ENCODE measurements at places on chromosomes 4 and X.

GRCh38 chr4:5940470-5941203, 47.8 kb upstream of the CRMP1 start:
- no peak for DNase-seq

- no peak for DNase-seq
These were observed 2.6 kb downstream of the COX18 start for GRCh38 chr4:73066928-73067327.

DNA sequence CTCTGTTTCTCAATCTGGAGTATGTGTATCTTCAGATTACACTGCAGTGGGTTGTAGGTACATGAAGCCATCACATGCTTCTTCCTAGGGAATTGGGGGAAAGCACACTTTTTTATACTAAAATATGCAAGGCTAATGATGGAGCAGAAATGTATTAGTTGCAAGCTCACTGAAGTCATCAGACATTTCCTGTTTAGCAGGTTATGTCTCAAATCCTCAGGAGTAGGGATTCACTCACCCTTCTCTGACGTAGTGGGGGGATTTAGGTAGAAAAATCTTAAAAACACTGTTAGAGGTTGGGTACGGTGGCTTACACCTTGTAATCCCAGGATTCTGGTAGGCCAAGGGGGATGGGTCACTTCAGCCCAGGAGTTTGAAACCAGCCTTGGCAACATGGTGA, 128.4 kb upstream of the GPC4 start:
- DNase-seq = no peak

DNA sequence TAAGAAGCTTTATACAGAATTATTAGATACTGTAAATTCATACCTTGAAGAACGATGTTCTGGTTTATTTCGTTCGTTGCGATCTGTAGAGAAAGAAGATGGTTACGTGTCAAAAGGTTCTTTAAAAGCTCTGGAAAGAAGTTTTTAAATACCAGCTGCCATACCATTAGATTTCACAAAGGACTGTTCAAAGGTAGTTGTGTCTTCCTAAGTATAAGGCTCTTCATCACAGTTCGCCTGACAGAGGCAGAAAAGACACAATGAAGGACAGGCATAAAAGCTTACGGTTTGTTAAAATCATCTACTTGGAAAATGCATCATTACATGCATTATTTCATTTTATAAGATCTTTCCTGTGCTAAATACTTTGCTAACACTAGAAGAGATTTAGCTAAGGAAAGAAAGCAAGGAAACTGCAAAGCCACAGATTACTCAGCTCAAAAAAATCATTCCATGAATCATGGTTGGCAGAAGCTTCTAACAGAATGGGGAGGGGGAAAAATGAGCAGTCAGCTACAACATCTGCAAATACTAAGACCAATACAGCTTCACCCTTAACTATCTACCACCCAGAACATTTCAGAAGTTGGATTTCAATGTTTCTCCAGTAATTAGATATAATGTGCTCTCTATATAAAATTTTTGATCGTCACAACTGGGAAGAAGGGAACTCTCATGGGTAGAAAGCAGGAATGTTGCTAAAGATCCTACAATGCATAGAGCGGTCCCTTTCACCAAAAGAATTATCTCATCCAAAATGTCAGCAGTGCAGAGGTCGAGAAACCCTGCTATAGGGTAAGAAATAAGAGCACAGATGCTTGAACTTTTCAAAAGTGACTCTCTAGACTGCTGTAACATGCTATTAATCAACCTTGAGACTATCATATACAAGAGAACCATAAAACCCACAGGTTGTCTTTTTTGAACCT, 50.7 kb upstream of the PRSS48 start:
- DNase-seq = peak; percentile 64

GRCh38 chrX:12419591-12419990, 281.3 kb downstream of the FRMPD4 start:
- no peak for DNase-seq

DNA sequence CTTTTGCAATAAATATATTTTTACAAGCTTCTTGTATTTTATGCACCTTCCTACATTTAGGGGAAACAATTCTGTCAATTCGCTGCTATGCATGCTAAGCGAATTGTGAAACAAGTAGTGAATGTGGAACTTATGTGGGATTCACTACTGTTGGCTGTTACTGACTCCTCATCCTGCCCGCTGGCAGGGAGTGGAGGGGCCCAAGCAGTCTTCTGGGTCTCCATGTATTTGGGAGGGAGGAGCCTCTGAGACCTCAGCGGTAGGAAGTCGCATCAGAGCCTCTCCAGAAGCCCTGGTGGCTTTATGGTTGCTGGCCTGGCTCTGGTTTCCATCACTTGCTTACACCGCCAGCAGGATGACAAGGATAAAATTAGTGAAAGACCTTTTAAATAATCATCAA, 3.7 kb upstream of the SETD7 start:
- DNase-seq = no peak

DNA sequence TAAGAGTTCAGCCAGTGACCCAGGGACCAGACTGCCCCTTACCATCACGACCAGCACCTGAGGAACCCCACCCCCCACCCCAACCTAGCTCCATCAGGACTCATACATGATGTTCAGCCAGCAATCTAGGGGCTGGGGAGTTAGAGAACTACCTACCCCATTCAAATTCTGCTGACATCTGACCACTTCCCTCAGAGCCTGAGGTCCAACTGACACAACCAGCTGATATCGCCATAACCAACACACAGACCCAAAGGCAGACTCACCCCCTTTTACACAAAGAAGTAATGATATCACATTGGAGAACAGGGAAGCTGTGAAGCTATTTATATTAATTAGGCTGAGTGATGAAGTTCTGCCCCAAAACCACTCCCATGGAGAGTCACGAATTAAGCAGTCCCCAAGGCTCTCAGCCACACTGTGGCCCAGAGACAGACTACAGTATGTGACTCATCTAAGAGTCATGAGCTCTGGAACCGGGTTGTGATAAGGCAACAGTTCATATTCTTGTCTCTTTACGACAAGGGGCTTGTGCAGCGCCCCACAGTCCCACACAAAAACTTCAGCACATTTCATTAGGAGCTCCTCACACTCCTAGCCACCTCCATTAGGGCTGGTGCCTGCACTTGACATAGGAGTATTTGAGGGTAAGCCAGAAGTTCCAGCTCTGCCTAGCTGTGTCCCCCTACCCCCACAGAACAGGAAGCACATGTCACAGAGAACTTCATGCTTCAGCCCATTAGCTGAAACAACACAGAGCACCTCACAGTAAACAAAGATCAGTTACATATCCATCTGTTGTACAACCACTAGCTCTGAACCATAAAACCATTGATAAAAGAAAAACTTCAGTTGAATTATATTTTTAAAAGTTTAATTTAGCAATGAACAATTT, 184.7 kb upstream of the ZCCHC13 start:
- peak; percentile 40 for DNase-seq

GRCh38 chr4:132276185-132276584, 872.9 kb upstream of the PCDH10 start:
- no peak for DNase-seq

DNA sequence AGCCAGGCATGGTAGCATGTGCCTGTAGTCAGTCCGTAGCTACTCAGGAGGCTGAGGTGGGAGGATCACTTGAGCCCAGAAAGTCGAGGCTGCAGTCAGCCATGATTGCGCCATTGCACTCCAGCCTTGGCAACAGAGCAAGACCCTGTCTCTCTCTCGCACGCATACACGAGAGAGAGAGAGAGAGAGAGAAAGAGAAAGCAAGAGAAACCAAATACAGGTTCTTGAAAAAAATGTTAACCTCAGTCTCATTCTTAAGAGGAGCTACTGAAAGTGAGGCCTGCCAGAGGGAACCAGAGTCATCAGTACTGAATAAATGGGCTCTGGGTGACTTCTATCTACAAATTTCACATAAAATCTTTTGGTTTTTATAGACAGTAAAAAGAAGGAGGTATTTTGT, 42.9 kb downstream of the KIAA0232 start:
- no peak for DNase-seq

GRCh38 chrX:66731398-66731797, 92.5 kb upstream of the EDA2R start:
- DNase-seq = peak; percentile 16

DNA sequence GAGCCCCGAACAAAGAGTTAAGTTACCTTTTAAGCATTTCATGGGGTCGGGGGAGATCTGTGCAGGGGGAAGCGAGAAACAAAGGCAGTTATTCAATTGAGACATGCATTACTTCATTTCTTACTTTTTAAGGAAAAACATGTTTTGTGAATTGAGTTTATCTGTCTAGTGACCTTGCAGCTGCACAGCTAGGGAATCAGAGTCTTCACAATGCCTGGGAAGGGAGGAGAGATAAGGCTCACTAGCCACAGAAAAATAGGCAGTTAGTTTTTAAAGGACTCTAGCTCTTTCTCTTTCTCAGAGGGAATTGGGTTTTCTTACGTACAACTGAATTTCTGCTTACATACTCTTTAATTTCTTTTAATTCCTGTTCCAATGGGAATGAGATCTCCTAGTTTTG, 26.2 kb upstream of the ZBTB33 start:
- no peak for DNase-seq

GRCh38 chr4:152559641-152560040, 23.7 kb upstream of the FBXW7 start:
- no peak for DNase-seq

- no peak for DNase-seq
These were observed at the start of gene IL9R for GRCh38 chrX:155997436-155997835. IL9R (plus strand) TSS chrX:155997696; CDS start chrX:155997760, 64 bp downstream.

GRCh38 chr4:81164126-81164525, 50.9 kb downstream of the PRKG2 start:
- no peak for DNase-seq

GRCh38 chr4:53619431-53619830, 28.1 kb upstream of the LNX1 start:
- DNase-seq = no peak

GRCh38 chr4:20297783-20298182, 46.1 kb downstream of the SLIT2 start:
- DNase-seq = no peak

- DNase-seq = no peak
These were observed 77.2 kb downstream of the DDIT4L start for GRCh38 chr4:100113096-100113495.

- DNase-seq = no peak
These were observed 206.0 kb upstream of the ARHGAP24 start for GRCh38 chr4:85268961-85269360.

DNA sequence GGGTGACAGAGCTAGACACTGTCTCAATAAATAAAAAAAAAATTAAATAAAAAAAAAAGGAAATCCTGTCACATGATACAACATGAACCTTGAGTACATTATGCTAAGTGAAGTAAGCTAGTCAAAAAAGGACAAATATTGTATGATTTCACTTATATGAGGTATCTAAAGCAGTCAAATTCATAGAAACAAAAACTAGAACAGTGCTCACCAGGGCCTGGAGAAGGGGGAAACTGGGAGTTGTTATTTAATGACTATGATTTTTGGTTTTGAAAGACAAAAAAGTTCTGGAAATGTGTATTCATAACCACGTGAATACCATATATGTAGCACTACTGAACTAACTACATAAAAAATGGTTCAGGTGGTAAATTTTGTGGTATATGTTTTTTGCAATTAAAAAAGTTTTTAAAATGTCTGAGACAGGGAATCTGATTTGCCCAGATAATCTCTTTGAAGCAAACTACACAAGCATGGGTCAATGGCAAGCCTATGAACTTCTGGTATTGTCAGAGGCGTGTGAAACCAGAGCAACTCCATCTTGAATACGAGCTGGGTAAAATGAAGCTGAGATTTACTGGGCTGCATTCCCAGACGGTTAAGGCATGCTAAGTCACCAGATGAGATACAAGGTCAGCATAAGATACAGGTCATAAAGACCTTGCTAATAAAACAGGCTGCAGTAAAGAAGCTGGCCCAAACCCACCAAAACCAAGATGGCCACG, 42.3 kb downstream of the ANAPC10 start:
- DNase-seq = no peak

DNA sequence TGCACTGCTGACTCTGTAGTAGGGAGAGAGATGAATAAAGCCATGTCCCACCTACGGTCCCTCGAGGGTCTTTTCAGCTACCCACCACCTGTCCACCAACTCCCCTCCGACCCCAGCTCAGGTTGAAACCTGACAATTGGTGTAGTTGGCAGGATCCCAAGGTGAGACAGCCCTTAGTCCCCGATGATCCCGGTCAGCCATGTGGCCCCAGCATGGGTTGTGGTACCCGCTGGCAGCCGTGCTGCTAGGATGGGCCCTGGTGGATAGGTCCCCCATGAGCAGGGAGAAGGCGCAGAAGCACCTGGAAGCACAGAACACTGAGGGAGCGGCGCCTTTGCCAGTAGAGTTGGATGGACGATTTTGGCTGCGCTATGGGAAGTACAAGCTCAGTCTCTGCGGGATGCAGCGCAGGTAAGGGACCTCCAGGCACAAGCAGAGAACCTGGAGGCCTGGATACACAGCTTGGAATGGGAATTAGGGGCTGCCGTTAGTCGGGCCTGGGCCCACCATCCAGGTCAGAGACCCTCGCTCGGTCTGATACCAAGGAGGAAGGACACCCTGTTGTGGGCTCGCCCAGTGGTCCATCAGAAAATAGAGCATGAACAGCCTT, 694.6 kb upstream of the AGA start:
- DNase-seq = no peak

All from urothelium cell line (cell line).